Omental fat pad (tissue), 4 donors: ENCODE measurements at places on chromosomes 5 and 9.

- DNase-seq: no peak
Measured at GRCh38 chr5:41956943-41957342, 31.9 kb downstream of the FBXO4 start.

- DNase-seq: no peak
Measured at GRCh38 chr5:3341446-3342240, 254.0 kb upstream of the IRX1 start.

GRCh38 chr9:88060746-88061145, 77.5 kb downstream of the SPATA31C2 start:
- DNase-seq: no peak

DNA sequence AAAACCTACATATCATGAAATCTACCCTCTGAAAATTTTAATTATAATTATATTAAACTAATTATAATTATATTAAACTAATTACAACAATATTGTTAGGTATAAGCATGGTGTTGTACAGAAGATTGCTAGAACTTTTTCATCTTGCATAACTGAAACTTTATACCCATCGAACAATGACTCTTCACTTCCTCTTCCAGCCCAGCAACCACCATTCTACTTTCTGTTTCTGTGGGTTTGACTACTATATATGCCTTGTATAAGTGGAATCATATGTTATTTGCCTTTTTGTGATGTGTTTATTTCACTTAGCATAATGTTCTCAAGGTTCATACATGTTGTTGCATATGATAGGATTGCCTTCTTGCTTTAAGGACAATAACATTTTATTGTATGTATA, 274.2 kb upstream of the CCNH start:
- no peak for DNase-seq

DNA sequence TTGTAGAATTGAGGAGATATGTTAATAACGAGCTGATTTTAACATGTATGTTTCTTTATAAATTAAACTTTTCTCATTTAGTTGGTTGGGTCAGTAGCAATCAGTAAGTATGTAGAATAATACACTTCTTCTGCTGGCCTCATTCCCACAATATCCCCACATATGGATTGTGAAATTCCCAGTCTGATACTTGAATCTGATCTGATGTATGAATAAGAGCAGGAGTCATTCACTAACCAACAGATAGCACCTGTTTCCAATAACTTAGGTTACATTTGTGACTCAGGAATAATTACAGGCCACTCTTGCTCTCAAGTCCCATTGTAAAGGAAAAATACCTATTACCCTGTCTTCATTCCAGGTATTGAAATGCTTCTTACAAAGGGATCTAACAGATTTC, 23.9 kb downstream of the SLC36A1 start:
- DNase-seq: no peak

DNA sequence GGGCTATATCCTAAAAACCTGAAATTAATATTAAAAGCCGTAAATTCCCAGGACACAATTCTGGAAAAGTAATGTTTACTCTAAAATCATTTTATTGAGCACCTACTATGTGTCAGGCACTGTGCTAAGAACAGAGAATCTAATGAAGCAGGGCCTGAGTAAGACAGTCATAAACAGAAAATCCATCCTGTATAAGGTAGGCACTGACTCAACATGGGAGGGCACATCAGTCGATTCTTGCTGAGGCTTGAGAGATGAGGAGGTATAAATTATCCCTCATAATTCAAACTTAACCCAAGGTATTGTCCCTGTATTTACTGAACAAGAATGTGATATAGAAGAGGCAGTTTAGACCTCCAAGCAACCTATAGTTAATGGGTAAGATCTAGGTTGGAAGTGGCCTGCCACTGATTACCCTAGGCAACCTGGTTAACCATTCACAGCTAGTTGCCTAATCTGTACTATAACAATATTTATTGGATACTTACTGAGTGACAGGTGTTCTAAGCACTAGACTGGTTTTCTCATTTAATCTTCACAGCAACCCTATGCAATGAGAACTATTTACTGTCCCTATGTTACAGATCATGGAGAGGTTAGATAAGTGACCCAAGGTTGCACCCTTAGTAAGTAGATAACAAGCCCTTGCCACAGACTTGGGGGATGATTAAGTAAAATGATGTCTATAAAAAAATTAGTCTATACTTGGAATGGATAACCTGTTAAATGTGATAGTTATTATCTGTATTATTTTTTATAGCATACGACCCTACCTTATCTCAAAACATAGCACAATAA, 317.7 kb downstream of the PDE4D start:
- DNase-seq: no peak

DNA sequence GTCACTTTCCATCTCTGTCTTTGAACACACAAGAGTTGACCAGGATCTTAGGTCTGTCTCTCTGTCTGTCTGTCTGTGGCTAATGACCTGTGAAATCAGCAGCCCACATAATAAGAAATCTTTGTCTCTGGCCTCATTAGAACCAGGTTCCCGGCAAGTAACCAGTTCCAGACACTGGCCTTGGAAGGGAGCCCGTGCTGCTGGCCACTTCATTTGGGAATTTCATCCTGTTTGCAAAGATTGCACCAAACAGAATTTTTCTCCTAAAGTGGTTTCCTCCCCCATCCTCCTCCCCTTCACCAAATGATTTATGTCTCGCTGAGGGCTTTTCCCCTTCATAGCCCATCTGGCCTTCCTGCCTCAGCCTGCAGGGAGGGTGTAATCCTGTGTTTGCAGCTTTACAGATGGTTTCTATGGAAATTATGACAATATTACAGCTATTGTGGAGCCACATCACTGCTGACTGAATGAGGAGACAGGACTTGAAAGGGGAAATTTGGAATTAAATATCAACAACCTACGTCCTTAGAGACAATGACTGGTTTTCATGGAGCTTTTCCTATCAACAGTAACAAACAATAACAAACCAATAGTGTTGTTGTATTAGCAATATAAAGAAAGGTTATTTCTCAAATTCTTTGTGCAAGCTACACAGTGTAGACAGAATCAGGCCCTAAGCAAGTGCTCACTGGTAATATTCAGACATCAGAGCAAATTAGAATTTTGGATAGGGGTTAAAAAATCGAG, 25.7 kb downstream of the DPYSL3 start:
- DNase-seq: peak; percentile 50

DNA sequence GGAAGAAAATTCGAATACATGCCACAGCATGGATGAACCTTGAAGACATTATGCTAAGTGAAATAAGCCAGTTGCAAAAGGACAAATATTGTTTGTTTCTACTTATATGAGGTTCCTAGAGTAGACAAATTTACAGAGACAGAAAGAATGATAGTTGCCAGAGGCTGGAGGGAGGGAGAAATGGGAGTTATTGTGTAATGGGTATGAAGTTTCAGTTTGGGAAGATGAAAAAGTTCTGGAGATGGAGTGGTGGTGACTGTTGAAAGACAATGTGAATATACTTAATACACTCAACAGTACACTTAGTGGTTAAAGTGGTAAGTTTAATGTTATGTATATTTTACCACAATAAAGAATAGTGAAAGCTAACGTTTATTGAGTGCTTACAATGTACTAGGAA, 99.6 kb upstream of the SLC44A1 start:
- DNase-seq: no peak

GRCh38 chr5:125413496-125414274, 667.2 kb upstream of the ZNF608 start:
- DNase-seq: no peak

DNA sequence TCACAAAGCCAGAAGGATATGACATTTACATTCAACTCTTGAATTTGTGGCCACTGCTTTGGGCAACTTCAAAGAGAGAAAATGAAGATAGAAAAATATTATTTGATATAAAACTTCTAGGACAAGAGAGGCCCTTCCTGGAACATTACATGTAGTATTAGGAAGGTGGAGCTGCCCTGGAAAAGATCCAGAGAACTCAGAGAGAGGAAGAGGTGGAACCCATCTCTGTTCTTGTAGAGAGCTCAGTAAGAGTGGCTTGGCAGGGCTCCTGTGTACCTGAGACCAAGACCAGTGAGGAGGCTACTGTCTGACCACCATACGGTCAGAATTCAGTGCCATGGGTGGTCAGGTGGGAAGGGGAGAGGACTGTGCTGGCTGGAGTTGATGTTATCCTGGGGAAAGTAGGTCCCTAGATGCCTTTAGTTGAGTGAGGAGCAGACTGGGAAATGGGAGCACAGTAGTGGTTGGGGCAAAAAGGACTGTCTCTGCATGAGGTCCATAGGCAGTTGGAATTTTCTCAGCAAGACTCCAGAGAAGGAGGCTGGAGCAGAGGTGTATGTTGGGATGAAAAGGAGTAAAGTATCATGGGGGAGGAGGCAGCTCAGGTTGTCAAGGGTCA, 7.6 kb downstream of the TGFBI start:
- no peak for DNase-seq

- no peak for DNase-seq
Measured at GRCh38 chr5:127396490-127397155, 106.0 kb downstream of the MEGF10 start.

DNA sequence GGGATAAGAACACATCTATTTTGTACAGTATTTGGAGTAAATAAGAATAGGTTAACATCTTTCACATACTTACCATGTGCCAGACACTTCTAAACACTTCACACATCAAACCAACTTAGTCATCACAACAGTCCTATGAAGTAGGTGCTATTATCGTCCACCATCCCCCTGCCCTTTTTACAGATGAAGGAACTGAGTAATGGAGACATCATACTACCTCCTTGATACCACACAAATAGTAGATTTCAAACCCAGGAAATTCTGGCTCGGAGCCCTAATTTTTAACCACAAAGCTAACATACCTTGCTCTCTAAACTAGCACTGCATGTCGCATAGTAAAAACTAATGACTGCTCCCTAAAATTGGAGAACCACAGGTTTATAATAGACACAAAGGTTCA, 4.2 kb upstream of the ZNF366 start:
- DNase-seq: no peak

GRCh38 chr5:167232675-167233311, 1058.7 kb upstream of the WWC1 start:
- no peak for DNase-seq

DNA sequence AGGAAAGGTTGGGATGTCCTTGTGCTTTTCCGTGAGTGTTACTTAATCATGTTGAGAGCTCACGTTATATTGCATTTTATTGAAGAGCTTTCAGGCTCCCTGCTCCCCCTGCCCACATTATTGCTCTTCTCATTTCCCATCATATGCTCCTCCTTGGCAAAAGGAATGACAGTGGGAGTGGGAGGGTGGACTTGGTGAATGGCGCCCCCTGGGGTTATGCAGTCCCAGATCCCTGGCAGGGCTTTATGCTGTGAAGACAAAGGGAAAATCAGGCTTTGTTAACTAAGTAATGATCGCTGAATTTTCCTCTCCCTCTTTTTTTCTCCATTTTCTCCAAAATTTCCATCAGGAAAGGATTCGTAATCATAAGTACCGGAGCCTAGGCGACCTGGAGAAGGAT, 166.6 kb downstream of the SMARCA2 start:
- no peak for DNase-seq

- DNase-seq: no peak
Measured at GRCh38 chr9:89724659-89725058, 119.8 kb downstream of the GADD45G start.

- DNase-seq: no peak
Measured at GRCh38 chr5:100654895-100655294, 119.7 kb downstream of the FAM174A start.

GRCh38 chr9:132069046-132069898, 10.4 kb downstream of the MED27 start:
- no peak for DNase-seq

GRCh38 chr5:171371326-171371725, 16.3 kb upstream of the NPM1 start:
- DNase-seq: no peak

- no peak for DNase-seq
Measured at GRCh38 chr9:103627731-103628130, 466.4 kb upstream of the SMC2 start.

GRCh38 chr5:127650022-127650421, 1.1 kb downstream of the CTXN3 start:
- DNase-seq: no peak

DNA sequence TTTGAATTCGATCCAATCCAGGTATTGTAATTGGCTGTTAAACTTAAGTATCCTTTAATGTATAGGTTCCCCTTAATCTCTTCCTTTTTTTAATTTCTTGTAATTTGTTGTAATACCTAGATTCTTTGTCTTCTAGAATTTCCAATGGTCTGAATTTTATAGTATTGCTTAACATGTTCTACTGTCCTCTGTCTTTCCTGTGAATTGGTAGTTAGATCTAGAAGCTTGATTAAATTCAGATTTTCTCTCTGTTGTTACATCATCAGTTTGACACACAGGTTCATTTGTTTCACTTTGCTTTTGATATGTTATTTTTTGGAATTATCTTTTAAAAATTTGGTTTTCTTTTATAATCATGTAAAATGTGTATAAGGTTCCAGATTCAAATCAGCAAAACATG, 13.8 kb downstream of the ZCCHC7 start:
- DNase-seq: no peak

DNA sequence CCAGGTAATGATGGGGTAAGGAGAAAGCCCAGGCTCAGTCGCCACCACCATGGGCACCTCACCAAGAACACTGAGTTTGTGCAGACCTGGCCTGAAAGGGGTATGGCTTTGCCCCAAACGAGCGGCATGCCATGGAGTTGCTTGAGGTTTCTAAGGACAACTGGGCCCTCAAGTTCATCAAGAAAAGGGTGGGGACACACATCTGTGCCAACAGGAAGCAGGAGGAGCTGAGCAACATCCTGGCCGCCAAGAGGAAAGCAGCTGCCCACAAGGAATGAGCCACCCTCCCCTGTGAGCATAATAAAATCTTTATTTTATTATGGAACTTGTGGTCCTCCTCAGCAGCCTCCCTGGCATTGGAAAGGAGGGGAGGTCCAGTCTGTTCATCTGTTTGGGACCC, 23.8 kb downstream of the CD14 start:
- DNase-seq: no peak

- DNase-seq: no peak
Measured at GRCh38 chr5:158816011-158816696, 283.6 kb downstream of the EBF1 start.

GRCh38 chr5:1497242-1497777, 26.4 kb downstream of the LPCAT1 start:
- DNase-seq: no peak

DNA sequence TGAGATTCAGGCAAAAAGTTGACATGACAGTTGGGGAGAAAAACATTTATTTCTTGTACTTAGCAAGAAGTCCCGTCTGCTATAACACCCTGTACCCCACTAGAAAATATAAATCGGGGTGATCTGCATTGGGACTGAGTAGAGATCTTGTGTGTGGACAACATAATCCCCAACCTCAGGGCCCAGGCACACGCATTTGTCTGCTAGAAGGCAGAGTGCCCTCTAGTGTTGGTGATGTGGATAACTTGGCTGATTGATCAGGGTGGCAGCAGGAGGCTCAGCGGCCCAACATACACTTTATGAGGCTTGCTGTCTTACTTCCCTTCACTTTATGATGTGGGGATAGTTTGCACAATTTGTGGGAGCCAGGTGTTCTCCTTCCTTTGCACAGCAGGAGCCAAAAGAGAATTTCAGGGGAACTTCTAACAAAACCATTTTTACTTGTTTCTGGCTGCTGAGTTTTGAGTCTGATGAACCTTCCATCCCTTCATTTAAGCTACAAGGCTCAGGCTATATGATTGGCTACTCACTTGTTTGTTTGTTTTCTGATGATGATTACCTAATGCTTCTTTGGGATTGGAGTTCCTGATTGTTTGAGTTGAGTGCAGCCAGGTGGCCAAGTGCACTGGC, 263.2 kb downstream of the DMAC1 start:
- no peak for DNase-seq

- no peak for DNase-seq
Measured at GRCh38 chr5:115372146-115372545, 75.7 kb upstream of the CCDC112 start.
